Thyroid gland (tissue), 4 donors: ENCODE measurements at places on chromosomes 5 and 9. TPM values are rescaled to one million over a fixed set of nuclear protein-coding genes. Genes with fewer than 3 reads are reported as not detected.

DNA sequence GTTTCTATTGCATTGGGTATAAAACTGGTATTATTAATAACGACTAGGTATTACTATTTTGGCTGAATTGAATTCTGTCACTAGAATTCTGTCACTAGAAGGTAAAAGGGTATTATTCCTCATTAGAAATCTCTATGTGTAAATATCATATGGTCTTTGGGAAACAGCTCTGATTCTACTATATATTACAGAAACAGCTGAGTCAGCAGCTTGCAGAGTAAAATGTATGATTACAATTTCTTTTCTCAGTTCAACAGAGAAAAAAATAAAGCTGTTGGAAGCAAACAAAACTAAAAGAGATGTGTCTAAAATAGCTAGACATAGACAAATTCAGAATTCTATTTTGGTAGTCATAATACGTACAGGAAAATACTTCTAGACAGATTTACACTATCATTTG is 48.5 kb downstream of the HAPLN1 start:
- DNase-seq = no peak

- peak; percentile 12 for DNase-seq
Measured at GRCh38 chr5:168883991-168884390, 304.8 kb upstream of the PANK3 start.

TMEM174 gene
- total RNA-seq = 1.5 TPM

BTNL9 gene
- 12.9 TPM for total RNA-seq

- no peak for DNase-seq
Measured at GRCh38 chr5:142683116-142683515, 2.8 kb downstream of the FGF1 start.

TMEM232 gene
- 11.0 TPM for total RNA-seq

- DNase-seq = peak; percentile 60
Measured at GRCh38 chr5:170523142-170523551, 19.3 kb downstream of the KCNIP1 start.

LCN1 gene
- total RNA-seq = not detected

- DNase-seq = no peak
Measured at GRCh38 chr5:149641000-149641576, 59.8 kb downstream of the ARHGEF37 start.

BAAT gene
- not detected for total RNA-seq

ADCY2 gene
- total RNA-seq = 1.3 TPM

DNA sequence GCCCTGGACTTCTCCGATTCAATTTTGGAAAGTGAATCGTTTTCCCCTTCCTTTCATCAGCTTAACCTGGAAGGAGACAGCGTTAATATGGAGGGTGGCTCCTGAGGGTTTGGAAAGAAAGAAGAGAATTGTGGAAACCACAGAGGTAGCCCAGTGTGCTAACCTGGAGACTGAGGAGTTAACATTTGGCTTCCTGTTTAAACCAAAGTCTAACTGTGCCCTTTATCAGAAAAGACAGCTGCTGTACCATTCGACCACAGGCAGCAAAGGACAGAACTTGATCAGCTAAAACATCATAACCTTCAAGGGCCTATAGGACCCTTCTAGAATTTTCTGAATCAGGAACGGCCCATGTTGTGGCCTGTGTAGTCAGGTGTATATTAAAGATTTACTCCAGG is 735 bp downstream of the IDNK start:
- no peak for DNase-seq

GRCh38 chr9:87201351-87201751 is 254.0 kb upstream of the GAS1 start:
- DNase-seq = no peak

DNA sequence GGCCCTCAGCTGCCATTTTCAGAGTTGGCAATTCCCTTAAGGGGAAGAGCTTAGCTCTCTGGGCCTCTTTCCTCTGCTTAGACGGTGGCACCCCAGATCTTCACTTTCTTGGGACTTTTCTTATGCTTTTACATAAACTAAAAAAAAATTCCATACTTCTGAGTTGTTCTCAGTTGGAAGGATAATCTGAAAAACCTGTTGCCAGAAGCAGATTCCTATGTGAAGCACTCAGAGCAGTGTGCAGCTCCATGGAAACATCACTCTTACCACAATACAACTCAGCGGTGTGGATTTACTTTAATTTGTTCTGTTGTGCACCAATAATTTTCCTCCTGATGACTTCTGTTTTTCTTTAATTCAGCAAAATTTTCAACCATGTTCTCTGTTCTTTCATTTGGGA is 44.1 kb upstream of the MROH2B start:
- no peak for DNase-seq

EQTN gene
- total RNA-seq = not detected

C9orf153 gene
- not detected for total RNA-seq

- no peak for DNase-seq
Measured at GRCh38 chr5:80963966-80964481, 3.9 kb downstream of the RASGRF2 start.

- DNase-seq = no peak
Measured at GRCh38 chr9:76180541-76180940, 213.7 kb downstream of the RFK start.

GRCh38 chr5:125011014-125011413 is 264.6 kb upstream of the ZNF608 start:
- DNase-seq = no peak

ANKRD20A1 gene
- 2.7 TPM for total RNA-seq

DNA sequence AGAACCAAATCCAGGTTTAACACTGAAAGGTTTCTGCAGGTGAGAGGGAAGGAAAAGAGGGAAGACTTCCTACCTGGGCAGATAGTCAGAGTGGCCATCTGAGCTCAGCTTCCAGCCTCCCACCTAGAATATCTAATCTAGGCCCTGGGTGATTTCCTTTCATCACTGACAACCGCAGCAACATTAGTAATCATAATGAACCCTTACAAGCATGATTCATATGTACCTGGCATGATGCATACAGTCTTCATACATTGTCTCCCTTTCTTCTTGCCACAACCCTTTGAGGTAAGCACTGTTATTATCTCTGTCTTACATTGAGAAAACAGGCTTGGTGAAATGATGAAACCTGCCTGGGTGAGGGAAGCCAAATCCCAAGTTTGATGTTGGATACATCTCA is 13.5 kb downstream of the AFAP1L1 start:
- no peak for DNase-seq

DNA sequence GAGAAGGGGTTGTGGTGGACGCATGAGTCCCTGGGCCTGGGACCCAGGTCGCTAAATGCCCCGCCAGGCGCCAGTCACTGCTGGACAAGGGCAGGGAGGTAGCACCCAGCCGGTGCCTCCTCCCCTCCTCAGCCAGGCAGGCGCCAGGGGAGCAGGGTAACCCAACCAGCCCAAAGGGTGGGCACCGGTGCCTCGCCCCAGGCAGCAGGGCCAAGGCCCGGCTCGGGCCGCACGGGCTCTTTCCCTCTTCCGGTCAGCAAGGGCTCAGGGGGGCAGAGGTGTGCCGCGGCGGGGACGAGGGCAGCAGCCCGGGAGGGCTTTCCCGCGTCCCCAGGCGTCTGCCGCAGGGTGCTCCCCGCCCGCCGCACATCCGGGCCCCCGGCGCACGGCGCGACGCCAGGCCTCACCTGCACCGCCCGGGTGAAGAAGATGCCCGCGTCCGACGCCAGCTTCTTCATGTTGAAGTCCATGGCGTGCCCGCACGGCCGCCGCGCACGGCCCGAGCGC is 393 bp downstream of the SH3GLB2 start:
- DNase-seq = peak; percentile 74

GRCh38 chr5:68382640-68383039 is 167.1 kb downstream of the PIK3R1 start:
- no peak for DNase-seq

DNA sequence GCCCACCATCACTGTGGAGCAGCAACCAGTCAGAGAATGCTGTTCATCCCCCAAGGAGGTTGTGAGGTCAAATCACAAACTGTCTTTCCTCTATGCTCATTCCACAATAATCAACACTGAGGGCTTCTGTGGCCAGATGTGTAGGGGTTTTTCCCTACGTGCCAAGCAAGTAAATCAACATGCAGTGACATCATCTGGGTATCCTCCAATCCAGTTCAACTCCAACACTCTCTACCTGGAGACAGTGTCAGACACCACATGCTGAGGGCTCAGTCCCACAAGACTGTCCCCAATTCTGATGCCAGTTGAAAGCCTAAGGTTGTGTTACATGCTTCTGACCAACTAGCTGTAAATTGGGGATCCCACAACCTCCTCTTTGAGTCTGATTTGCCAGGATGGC is 57.3 kb upstream of the DMRT1 start:
- DNase-seq = no peak

DNA sequence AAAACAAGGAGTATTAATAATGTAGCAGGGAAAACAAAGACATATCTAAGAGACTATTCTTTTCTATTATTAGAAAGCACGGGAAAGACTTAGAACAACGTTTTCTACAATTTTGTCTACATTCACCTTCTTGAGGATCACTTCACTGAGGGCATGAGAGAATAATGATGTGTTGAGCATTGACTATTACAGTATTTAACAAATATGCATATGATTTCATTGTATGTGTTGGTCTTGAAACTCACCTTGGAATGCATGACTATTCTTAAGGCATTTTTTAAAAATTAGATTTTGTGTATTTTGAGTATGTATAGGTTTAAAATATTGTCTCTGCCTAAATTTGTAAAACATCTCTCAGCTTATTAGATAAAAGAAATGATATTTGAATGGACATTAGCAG is 1.2 kb downstream of the FSD1L start:
- no peak for DNase-seq

GRCh38 chr5:171898879-171899278 is 107.6 kb downstream of the FBXW11 start:
- DNase-seq = no peak

CENPK gene
- not detected for total RNA-seq

DNA sequence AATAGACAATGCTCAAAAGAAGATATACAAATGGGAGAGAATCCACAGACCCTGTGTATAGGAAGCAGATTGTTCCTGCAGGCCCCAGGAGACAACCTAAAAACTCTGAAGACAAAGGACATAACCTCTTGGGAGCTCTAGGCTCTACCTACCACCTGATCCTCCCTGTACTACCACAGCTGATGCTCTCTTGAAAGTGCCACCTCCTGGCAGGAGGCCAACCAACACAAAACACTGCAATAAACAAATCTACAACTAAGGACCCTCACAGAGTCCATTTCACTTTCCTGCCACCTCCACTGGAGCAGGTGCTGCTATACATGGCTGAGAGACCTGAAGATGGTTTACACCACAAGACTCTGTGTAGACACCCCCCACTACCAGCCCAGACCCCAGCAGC is 49.0 kb downstream of the STARD4 start:
- no peak for DNase-seq

GRCh38 chr9:114503009-114503408 is 2.3 kb downstream of the WHRN start:
- DNase-seq = peak; percentile 80

GRCh38 chr5:139950436-139950835 is 92.7 kb downstream of the NRG2 start:
- DNase-seq = no peak

BTNL8 gene
- 1.5 TPM for total RNA-seq

GRCh38 chr5:169350759-169351240 is 49.9 kb upstream of the SLIT3 start:
- DNase-seq = peak; percentile 66

- DNase-seq = no peak
Measured at GRCh38 chr5:14560091-14560595, 21.4 kb upstream of the OTULINL start.

GRCh38 chr5:131186561-131187256 is 16.0 kb downstream of the LYRM7 start:
- DNase-seq = no peak

DNA sequence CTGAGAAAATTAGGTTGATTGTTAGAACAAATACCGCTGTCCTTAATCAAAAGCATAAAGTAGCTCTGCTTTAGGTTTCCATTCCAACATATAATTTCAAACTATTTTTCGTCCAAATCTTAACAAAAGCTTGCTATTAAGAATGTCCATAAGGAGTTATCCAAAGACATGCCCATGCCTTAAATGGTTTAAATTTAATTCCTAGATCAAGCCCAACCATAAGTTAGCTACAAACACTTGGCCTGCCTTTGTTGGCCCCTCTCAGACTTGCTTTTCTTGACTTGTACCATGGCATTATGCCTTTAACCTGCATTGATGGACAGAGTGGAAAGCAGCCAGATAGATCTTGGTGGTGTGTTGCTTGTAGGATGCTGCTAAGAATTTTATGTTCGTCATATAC is 8.8 kb downstream of the GARNL3 start:
- DNase-seq = no peak

LOX gene
- total RNA-seq = 39.5 TPM

NOTCH1 gene
- total RNA-seq = 35.4 TPM

CMYA5 gene
- 19.6 TPM for total RNA-seq

SH3RF2 gene
- 3.1 TPM for total RNA-seq

- DNase-seq = no peak
Measured at GRCh38 chr5:32880796-32881195, 169.7 kb downstream of the NPR3 start.

GRCh38 chr5:149930749-149931574 is 13.6 kb downstream of the PDE6A start:
- no peak for DNase-seq

- no peak for DNase-seq
Measured at GRCh38 chr9:34203992-34204635, 25.3 kb downstream of the UBAP1 start.

PRRT1B gene
- not detected for total RNA-seq
